Hepatic stellate cell (primary cell): ENCODE measurements at places on chromosomes 5 and 9.

DNA sequence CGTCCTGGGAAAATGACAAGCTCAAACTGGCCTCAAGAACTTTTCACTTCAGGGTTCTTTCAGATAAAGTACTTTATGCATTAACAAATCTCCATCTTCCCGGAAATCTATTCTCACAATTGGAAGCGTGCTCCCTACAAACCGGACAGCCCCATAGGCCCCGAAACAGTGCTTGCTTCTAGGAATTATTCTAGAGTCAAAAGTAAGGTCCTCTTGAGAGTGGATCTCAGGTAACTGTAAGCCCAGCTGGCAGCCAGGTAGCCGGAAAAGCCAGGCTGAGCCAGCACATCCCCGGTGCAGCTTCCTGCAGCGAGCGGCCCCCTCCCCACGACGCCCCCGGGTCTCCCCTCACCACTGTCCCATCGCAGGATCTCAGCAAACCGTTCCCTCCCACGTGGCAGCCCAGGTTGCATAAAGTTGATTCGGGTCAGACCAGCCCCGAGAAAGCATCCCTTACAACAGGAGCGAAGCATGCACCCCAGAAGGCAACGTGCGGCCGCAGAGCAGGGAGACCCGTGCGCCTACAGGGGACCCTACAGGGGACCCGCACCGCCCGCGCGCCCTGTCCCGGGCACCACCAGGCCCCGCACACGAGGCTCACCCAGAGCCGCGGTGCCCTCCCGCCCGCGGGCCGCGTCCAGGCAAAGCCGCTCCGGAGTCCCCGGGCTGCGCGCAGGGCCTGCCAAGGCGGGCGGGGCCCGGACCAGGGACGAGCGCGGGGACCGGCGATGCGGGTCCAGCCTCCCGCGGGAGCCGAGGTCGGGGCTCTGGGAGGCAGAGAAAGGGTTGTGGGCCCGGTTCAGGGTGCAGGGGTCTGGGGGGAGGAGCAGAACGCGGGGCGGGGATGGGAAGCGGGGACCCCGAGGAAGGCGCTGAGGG lies 920 bp downstream of the LPCAT1 start:
- peak; percentile 36 for DNase-seq

DNA sequence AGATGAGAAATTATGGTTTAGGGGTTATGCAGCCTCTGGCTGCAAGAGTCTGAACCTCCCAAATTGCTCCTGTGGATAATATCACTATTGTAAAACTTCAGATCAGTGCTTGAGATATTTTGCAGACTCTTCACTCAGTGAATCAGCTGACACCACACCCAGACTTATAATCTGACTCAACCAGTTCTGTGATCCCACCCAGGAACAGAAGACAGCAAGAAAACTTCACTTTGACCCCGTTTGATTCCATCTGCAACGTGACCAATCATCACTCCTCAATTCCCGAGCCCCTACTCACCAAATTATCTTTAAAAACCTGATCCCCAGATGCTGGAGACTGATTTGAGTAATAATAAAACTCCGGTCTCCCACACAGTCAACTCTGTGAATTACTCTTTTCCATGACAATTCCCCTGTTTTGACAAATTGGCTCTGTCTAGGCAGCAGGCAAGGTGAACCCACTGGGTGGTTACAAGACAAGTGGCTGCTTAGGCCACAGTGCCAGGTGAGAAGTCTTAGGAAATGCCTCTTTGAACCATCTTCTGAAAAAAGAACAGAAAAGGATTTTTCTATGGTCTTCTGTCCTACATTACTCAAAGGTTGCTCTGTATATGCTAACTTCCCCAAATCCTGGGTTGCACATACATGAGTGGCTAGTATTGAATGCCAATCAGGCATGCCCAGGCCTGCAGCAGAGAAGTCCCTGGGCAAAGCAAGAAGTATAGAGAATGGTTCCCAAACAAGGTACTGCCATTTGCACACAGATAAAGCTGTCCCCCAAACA lies 588.0 kb downstream of the PRELID2 start:
- no peak for DNase-seq

GRCh38 chr9:134336228-134336627 lies 10.0 kb downstream of the RXRA start:
- no peak for DNase-seq

DNA sequence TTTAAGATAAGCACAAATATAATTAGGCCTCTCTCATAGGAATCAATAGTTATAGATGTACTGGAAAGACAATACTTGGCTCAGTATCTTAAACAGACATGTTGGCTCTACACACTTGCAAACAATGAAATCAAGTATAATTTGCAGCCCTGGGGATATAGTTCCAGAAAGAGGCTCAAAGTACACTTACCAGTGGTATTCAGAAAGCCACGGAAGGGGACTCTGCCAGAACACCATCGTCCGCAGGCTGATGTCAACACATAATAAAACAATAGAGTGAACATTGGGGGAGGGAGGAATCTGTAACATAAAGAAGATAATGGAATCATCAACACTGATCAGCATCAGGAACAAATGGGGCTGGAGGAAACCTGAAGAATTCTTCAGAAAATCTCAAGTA lies 31.2 kb upstream of the EBF1 start:
- DNase-seq, result no peak

GRCh38 chr5:100516285-100516684 lies 18.9 kb upstream of the FAM174A start:
- DNase-seq, result no peak

DNA sequence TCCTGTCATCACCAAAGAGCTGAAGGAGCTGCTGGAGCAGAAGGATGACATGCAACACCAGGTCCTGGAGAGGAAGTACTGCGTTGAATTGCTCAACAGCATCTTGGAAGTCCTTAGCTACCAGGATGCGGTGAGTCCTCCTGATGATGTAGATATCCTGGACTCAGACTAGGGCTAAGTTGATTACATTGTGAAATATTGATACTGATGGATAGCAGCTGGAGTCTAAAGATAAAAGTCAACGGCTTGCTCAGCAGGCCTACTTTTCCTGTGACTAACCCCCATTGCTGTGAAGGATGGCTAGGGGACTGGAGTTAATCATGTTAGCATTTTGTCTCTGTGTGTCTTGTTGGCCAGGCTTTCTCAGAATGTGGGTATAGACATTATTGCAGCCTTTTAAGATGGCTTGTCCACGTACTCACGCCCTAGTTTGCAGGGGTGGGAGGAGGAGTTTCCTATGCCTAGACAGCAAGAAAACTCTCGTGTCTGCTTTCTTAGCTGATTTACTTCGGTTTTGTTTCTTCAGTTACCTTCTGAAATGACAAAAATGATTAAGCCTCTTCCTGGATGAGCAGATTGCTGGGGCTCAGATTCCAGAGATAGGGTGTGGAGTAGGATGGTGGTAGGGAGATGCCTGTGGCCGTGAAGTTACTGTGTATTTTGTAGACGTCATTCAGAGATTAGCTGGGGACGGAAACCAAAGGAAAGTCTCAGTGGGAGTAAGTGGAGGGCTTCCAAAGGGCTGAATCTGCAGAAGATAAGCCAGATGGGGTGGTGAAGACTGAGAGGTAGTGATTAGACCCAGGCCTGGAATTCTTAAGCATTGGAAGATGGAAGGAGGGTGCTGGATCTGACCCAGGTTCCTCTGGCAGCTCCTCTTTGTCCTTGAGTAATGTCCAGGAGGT lies 166.3 kb downstream of the DOCK2 start:
- DNase-seq, result peak; percentile 79

DNA sequence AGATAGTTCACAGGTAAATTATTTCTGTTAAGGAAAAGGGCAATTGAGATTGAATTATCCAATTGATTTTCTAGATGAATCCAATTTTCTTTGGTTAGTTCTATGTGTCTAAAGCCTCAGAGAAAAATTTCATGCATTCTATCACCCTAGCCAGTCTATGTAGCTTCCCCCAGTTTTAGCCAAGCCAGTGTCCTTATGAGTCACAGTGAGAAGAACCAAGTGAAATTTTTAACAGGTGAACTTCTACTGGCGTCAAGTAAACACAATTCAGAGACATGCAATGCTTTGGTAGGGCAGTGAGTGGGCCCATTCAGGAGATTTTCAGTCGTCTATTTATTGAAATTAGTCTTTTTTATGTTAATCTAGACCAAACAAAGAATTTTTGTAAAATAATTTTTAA lies 1077.4 kb upstream of the ARRDC3 start:
- no peak for DNase-seq

DNA sequence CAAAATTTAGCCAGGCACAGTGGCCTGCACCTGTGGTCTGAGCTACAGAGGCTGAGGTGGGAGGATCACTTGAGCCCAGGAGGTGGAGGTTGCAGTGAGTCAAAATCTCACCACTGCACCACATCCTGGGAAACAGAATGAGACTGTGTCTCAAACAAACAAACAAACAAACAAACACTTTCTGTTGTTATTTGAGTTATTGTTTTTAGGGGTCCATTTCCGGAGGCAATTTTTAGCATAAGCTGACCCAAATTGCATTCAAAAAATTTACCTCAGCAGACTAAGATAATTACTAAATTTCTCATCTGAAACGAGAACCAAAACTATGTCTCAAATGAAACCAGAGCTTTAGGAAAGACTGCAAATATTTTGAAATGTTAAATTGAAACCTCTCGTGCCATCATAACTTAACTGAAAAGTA lies 1485.1 kb downstream of the EFNA5 start:
- no peak for DNase-seq

DNA sequence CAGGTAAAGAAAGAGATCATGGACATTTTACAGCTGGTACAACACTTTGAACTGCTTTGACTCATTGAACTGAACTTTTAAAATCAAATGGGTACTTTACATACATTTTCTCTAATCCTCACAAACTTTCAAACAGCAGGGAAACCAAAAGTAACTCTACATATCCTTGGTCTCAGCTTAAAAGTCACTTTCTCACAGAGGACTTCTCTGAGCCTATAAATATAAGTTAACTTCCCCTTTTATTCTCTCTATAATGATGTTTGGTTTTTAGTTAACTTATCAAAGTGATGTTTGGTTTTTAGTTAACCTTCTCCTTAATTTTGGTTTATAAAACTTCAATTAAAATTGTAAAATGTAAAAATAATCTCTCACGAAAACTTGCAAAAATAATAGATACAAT lies 209.8 kb downstream of the MCTP1 start:
- no peak for DNase-seq

DNA sequence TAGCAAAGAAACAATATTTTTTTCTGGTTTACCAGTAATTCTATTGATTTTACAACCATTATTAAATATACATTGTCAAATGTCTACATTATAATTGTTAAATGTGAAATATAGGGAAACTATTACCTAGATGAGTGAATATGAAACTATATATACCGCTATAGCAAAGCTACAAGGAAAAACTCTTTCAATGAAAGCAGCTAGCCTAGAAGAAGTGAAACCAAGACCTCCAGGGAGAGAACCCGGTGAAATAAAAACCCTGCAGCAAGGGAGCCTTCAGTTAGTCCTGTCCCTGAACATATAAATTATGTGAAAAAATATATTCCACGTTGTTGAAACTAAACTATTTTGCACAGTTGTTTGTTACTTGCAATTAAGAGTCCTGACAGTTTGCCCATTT lies 913.1 kb downstream of the EFNA5 start:
- no peak for DNase-seq

GRCh38 chr9:93081081-93081529 lies 14.9 kb upstream of the CARD19 start:
- DNase-seq, result no peak

GRCh38 chr9:34089311-34089710 lies 37.2 kb downstream of the DCAF12 start:
- no peak for DNase-seq

DNA sequence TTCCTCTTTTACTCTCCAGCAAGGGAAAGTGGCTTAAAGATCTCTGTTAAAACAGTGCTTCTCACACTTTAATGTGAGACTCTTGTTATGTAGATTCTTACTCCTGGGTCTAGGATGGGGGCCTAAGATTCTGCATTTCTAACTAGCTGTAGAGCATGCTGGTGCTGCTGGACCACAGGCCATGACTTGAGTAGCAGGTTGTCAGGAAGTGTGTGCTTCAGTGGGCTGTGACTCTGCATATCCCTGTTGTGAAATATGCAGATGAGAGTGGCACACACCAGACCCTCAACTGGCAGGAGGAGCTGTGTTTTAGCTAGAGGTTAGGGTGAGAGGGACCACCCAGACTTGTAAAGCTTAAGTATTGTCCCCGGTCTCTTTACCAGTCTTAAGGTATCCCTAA lies 191.1 kb upstream of the DMRT1 start:
- DNase-seq, result no peak

GRCh38 chr5:56552612-56553268 lies 262.6 kb upstream of the MAP3K1 start:
- DNase-seq, result peak; percentile 30

GRCh38 chr9:37107701-37108100 lies 12.7 kb upstream of the ZCCHC7 start:
- DNase-seq, result no peak

GRCh38 chr9:84926793-84927192 lies 257.3 kb downstream of the NTRK2 start:
- no peak for DNase-seq

DNA sequence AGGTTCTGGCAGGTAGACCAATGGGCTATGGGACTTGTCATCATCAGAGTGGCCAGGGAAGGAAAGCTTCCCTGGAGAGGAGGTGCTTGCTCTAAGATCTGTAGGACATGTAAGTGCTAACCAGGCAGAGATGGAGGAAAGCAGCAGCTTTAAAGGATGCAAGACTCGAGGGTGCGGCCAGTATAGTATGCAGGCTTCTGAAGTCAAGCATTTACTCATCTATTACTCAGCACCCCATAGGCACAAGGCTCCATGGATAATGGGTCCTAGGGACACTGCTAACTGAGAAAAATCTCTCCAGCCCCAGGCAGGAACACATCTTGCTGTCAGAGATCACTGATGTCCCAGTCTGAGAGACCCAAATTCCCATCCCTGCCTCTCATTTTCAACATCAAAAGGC lies 49.7 kb downstream of the WWC1 start:
- no peak for DNase-seq

- no peak for DNase-seq
Observed at GRCh38 chr9:93037476-93037971, 21.0 kb upstream of the SUSD3 start.

DNA sequence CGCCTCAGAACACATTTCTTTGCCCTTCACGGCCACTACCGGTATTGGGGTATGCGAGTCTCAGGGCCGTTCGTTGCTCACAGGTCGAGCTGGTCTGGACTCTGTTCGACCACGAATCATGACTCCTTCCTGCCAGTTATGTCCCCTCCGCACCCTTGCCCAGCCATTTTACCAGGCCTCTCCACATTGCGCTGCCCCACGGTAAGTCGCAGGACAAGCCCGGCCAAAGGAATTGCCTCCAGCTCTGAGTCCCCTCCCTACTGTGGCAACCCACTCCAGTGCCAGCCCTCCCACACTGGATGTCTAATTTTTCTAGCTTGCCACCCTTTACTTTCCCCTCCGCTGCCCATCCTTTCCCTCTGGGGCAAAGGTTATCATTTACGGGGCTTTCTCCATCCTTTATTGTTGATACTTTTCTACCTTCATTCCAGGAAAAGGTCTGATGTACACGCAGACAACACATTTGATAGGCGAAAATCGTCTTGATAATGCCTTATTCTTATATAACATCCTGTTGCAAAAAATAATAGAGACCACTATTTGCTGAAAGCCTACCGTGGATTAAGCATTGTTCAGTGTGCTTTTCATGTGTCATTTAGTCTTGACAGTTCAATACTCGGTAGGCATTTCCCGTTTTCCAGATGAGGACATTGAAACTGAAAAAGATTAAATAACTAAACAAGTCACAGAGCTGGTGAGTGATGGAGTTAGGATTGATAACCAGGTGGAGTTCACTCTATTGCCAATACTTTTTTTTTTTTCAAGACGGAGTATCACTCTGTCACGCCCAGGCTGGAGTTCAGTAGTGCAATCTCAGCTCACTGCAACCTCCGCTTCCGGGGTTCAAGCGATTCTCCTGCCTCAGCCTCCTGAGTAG lies 958 bp upstream of the HSPA5 start:
- DNase-seq, result peak; percentile 27
